Stromal cell of bone marrow (primary cell): ENCODE measurements at places on chromosomes 1 and 21.

DNA sequence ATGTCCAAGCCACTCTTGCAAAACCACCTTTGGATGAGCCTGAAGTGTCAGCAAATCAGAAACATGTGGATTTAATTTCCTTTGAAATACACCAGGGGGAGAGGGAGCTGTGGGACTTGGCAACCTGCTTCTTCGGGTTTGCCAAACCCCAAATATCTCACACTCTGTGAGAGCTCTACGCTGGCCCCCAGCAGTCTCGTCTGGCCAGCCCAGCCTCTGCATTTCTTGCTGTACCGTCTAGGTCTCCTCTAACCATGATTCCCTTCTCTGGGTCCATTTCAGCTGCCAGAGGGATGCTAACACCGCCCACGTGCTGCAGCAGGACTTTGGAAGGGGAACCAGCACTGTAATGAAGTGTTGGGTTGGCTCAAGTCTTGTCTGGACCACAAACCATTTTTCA is 114.6 kb downstream of the MRPS6 start:
- peak; percentile 67 for DNase-seq

- DNase-seq: no peak
Observed at GRCh38 chr1:3590951-3591865, 20.1 kb downstream of the MEGF6 start.

- DNase-seq: no peak
Observed at GRCh38 chr1:171800342-171800741, 18.9 kb downstream of the METTL13 start.

GRCh38 chr1:237042892-237043576 is 1.1 kb downstream of the RYR2 start:
- DNase-seq: no peak

DNA sequence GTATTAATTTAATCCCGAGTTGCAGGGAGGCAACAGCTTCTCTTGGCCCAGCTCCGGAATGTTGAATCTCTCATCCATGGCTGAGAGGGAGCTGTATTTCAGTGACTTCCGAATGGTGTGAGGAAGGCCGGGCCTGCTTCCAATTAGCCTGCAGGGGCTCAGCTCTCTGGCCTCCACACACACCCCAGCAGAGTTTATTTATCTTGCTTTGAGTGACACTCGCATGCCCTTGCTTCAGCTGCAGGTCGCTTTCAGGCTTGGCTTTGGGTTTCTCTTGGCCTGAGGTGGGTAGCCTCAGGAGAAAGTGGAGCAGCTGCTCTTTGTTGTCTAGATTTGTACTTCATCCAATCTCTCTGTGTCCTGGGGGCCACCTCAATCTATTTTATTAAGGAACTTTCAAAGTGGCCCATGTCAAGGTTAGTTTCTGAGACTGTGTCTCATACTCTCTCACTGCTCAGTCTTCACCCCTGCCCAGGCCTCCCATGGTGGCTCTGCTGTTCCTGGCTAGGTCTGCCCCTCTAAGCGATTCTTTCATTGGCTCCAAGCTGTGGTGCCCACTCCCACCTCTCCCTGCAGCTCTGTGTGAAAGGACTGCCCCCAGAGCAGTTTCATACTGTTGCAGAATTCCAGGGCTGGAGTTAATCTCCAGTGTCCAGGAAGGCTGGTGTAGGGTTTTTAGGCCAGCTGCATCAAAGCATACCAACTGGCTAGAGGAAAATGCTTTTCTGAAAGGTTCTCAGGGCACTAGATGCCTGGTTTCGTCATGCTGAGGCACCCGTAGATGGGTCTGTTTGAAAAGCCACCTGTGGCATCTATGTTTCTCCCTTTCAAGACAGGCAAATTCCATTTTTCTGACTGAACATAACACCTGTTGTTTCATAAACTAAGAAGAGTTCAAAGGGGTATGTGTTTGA is 153.5 kb downstream of the PLXNA2 start:
- no peak for DNase-seq

DNA sequence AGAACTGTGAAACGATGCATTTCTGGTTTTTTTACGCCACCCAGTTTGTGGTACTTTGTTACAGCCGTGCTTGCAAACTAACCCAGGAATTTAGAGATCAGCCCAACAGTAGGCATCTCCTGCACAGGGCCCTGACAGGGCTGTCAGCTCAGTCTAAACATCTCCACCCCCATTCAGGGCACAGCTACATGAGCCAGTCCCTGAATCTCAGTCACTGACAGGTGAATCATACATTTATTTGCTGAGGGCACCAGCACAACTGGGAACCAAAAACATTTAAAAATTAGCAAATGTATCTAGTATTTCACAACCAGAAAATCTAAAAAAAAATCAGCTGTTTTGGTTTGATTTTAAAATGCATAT is 30.7 kb downstream of the PRDX6 start:
- DNase-seq: no peak

DNA sequence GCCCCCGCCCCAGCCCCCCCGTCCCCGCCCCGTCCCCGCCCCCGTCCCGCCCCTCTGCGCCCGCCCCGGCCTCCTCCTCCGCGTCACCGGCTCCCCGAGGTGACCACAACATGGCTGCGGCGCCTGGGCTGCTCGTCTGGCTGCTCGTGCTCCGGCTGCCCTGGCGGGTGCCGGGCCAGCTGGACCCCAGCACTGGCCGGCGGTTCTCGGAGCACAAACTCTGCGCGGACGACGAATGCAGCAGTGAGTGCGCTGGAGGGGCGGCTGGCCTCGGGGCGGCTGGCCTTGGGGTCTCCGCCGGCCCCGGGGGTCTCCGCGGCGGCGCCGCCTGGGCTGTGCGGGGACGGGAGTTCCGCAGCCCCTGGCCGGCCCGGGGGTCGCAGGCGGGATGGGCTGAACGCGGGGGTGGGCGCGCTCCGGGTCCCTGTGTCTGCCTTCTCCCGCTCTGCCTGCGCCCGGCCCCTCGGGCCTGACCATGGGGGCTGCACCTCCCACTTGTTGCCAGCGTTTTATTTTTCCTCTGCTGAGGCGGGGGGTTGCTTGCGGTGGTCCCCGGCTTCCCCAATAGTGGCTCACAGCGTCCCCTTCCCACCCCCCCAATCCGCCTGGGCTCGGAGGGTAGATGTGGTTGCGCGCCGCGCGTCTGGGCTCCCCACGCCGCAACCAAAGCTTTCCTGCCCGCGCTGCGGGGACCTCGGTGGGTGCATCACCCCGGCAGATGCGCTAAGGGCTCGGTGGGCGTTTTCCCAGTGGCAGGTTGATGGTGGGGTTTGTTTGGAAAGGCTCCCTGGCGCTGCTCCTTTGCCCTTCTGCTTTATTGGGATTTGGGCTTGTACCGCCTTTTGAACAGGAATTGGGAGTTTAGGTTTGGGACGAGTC is at the start of gene MIA3:
Gene MIA3, plus strand, starts transcription at position 97 of the 879 bp plus-strand sequence. Its CDS starts 14 bp downstream, at position 111.
- no peak for DNase-seq

DNA sequence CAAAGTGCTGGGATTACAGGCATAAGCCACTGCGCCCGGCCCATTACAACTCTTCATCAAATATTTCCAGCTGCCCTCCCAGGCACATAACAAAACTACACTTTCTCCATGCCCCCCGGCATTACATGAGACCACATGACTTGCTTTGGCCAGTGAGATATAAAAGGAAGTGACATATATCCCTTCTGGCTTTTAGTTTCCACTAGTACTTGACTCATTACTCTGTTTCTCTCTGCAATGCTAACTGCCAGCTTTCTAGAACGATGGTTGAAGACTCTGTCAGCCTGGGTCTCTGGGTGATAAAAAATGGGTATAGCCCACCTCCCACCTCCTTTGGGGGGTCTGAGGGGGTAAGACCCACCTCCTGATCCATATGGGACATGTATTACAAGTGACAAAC is 24.2 kb downstream of the ABL2 start:
- DNase-seq: no peak

GRCh38 chr1:166907763-166908162 is 31.7 kb upstream of the TADA1 start:
- no peak for DNase-seq

GRCh38 chr1:11514366-11514765 is 35.4 kb downstream of the DISP3 start:
- no peak for DNase-seq

DNA sequence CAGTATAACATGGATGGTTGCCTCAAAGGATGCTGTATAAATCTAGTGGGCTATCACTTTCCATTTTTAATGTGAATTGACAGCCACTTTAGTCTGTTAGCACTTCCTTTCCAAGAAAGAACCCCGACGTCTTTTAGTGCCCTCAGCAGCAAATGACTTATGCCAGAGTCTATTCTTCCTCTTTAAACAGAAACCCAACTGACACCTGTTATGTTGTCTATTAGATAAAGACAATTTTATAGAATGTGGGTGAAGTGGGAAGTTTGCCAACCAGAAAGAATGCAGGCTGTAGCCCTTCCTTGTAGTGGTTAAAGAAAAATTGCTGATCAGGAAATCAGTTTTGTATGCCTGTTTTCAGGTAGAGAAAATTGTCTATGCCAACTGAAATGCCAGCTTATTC is 344.9 kb downstream of the ZNF326 start:
- DNase-seq: no peak

GRCh38 chr1:10793129-10793651 is 3.3 kb downstream of the CASZ1 start:
- DNase-seq: no peak

DNA sequence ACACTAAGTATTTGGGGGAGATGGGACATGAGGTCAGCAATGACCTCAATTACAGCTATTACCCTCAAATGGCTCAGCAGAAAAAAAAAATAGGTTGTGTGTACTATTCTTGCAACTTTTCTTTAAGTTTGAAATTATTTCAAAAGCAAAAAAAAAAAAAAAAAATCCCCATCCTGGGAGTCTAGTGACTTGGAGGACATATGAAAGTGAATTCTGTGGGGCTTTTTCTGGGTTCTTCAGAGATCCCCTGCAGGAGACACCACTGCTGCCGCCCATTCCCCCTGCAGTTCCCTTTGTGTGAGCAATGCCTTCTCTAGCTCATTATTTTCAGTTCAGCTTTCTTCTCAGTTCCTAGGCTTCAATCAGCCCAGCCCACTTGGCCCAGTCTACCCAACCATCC is 16.7 kb downstream of the HSD11B1 start:
- DNase-seq: no peak

DNA sequence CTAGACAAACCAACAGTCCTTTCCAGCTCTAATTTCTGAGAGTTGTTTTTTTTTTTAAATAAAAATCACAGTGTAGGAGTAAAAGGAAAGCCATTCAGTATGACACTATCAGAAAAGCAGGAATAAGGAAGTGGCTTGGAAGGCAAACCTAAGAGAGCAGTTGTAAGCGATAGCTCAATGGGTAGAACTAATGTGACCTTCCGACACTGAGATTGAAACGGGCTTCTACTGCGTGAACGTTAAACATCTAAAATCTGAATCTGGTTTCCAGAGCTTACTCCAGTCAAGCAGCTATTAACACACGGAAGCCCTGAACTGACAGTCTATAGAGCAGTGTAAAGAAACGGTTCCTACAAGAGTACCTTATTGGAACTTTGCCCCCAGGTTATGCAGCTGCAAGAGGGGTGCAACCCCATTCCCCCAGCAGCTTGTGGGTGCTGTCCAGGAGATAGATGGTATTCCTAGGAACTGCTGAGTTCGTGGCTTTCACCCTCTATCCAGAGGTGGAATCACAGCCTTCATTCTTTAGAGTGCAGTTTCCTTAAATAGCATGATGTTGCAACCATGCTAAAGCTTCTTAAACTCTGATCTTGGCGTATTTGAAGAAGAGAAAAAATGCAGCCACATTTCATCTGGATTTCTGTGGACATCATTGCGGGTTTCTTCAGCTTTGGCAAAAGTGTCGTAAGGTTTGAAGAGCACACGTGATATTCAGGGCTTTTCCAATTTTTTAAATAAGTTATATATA is 3.3 kb upstream of the IRF2BP2 start:
- no peak for DNase-seq

DNA sequence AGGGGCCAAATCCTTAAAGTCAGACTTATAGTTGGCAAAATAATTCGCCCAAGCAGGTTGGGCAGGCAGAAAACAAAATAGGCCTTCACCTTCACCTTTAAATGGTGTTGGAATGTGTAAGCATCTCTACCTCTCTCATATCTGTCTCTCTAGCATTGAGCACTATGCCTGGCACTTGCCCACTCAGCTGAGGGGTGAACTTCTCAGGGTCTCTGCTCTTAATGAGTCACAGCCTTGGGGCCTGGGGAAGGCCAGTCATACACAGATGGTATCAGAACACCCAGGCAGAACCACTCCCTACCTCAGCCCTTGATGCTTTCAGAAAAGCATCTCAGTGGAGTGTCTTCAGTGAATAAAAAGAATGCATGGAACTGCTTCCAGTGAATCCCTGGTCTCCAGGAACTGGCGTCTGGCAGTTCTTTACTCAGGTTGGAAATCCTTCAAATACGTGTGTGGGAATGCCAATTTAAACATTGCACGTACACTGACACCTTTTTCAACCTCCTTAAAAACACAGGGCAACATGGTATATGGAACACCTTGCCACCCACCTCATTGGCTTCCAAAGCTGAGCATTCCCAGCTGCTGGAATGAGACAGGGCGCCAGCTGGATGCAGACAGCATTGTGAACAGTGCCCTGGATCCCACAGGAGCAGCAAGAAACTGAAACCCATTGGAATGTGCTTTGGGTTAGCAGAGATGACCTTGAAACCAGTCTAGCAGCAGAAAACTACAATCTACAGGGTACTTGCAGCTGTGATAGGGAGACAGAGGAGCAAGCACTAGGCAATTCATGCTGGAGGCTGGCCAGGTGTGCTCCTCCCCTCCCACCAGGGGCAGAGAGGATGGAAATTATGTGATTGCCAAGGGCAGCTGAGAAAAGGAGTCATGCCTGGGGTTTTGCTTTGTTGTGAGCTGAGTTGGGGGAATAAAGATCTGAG is 30.0 kb downstream of the ZNF697 start:
- DNase-seq: no peak

DNA sequence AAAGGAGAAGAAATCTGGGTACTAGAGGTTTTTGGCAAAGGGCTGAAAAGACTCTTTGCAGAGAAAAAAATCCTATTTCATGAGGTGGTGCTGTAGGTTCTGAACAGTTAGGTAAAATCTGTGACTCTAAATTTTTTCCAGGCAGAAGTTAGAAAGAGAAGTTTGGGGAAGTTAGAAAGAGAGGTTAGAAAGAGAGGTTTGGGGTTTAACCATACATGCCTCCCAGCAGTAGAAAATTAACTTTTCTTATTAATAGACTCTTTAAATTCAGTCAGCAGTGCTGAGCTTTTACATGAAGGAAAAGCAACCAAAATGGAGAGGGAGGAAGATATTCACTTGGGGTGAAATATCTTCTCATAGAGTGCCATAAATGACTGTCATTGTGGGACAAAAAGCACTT is 12.2 kb downstream of the AMY1C start:
- DNase-seq: no peak

DNA sequence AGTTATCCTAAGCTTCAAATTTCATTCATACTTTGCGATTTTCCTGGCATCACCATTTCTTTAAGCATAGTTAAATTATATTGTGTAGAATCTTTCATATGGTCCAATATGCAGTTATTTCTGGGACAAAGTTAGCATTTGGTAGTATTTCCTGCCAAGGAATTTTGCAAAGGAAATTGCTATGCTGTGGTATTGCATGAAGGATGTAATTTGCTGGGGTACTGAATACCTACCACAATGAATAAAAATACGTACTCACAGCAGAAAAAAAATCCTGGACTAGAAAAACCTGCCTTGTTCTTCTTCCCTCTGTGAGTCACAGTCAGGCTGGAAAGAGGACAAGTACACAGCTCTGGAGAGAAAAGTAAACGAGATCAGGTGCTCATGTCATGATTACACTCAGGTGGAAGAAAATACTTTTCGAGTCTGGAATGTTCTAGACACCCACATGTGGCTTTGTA is 241.2 kb downstream of the PTBP2 start:
- DNase-seq: no peak
